ENCODE measurements at places on chromosomes 13 and 19.

DNA sequence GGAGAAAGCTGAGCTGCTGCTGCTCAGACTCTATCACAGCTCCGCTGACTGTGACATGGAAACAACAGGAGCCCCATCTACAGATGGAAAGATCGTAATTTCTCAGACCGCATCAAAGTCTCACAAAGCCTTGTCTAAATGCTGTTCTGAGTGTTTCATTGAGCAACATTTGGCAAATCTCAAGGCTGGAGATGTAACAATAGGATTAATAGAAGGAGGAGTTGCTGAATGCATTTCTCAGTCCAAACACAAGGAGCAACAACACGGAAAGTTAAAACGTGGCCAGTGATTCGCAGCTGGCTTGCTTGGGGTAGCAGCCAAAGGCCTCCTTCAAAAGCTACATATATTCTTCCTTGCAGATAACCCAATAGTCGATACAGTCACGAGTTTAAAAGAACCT, 55.7 kb downstream of the MRPL57 start:
- DNase-seq = no peak

DNA sequence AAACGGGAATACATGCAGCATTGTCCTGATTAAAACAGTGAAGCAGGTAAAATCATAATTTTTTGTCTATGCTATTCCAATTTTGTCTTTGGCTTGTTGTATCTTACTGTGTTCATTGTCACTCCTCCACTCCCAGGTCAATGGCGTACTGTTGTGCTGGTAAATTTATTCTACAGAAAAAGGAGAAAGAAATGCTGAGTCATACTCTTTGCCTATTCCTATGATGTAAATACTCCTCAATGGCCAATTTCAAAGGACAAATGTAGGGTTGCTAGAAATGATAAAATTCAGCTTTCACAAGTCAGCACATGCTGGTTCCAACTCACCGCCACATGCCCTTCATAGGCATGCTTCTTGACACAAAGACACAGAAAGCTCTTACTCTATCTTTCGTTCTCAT, 694.4 kb upstream of the PCDH20 start:
- no peak for DNase-seq

GRCh38 chr13:24223341-24224231, 63.1 kb downstream of the SPATA13 start:
- DNase-seq = no peak

- peak; percentile 76 for DNase-seq
Measured at GRCh38 chr19:34041925-34042521, 130.3 kb upstream of the LSM14A start.

DNA sequence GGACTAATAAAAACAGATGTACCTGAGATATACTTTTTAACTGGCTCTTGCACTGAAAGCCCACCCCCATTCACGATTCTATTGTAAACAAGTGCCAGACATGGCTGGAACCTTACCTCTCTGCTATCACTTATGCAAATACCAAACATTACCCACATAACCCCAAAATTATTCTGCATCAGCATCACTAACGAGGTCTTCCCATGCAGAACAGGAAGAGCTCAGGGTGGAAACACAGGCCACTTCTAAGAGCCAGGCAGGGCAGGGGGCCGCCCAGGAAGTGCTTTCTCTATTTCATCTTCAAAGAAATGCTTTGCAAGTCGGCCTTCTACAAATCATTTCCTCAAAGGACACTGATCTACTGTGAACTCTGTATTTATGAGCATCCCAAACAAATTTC, 7.3 kb downstream of the IRS2 start:
- DNase-seq = peak; percentile 34

GRCh38 chr13:106233134-106233735, 302.2 kb downstream of the EFNB2 start:
- DNase-seq = no peak

DNA sequence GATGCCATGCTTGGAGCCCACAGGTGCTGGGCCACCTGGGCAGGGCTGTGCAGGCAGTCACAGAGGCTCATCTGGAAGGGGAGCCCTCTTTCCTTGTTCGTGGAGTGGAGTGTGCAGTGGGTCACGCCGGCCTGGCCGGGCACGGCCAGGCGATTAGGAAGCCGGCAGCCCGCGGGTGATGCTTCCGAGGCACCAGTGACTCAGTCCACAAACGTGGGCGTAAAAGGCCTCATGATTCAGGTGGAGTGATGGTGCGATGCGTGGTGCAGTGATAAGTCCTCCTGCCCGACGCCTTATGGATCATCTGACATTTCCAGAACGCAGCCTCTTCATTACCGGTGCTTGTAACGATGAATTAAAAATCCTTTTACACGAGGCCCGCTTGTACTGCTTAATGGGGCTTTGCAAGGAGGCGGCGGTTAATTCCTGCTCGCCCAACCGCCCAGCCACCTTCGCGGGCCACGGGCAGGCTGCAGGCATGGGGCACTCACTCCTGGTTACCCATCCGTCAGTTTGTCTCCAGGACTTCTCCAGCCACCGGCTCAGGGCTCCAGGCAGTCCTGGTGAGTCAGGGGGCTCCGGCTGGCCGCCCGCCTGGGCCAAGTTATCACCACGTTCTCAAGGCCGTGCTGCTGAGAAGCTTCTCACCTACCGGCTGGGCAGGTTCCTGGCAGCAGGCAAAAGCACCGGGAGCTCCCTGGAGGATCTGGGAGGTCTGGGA, 172.4 kb downstream of the KDM4B start:
- DNase-seq = no peak

GRCh38 chr19:33778089-33778791, 18.4 kb upstream of the KCTD15 start:
- DNase-seq = peak; percentile 84

GRCh38 chr19:2170219-2170618, 6.5 kb downstream of the DOT1L start:
- no peak for DNase-seq

GRCh38 chr13:112532837-112533745, 54.9 kb downstream of the TUBGCP3 start:
- DNase-seq = no peak

DNA sequence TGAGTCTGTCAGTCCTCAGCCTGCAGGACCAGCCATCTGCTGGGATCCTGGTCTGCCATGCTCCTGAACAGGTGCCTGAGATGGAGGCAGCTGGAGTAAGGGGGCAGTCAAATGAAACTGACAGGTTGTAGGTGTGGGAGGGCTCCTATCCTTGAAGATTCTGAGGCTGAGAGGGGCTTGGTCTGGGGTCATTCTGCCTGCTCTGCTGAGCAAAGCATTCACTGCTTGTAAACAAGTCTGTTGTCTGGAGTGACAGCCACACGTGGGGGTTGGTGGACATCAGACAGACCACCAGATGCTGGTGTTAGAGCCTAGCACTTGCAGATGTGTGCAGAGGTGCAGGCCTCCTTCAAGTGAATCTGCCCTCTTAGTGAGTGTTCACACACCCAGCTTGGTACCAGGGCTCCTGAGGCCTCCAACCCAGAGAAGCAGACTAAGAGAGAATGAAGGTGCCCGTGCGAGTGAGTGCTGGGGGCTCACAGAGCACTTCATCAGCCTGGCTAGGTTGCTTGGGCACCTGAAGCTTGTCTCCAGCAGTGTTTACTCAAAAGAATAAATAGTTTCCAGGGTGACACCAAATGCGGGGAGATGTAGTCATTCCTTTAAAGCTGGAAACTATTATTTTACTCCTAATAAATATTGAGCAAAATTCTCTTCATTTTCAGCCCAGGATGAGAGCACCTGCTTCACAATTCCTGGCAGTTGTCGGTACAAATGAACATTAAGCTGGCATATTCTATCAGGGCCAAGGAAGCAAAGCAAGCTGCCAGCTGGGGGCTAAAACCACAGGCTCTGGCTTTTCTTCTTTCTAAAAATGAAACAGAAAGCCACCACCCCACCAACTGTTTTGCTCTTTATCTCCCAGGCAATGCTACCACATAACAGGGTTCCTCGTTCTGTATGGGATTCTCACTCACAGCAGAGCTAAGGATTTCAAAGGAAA, 82.3 kb downstream of the RNASEH2B start:
- peak; percentile 6 for DNase-seq

GRCh38 chr13:84672616-84673015, 790.3 kb upstream of the SLITRK1 start:
- no peak for DNase-seq

DNA sequence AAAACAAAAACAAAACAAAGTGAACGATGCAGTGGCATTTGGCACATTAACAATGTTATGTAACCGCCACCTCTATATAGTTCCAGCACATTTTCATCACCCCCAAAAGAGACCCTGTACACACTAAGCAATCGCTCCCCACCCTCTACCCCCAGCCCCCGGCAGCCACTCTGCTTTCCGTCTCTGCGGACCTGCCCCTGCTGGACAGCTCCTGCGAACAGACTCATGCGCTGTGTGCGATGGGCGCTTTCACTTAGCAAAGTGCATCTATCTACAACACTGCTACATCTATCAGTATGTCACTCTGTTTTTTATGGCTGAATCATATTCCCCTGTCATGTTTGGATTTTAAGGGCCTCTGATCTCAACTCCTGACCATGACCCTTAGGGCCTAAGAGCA, 25.1 kb upstream of the TMEM160 start:
- no peak for DNase-seq

- DNase-seq = no peak
Measured at GRCh38 chr13:99792079-99792921, 179.3 kb downstream of the ZIC5 start.

DNA sequence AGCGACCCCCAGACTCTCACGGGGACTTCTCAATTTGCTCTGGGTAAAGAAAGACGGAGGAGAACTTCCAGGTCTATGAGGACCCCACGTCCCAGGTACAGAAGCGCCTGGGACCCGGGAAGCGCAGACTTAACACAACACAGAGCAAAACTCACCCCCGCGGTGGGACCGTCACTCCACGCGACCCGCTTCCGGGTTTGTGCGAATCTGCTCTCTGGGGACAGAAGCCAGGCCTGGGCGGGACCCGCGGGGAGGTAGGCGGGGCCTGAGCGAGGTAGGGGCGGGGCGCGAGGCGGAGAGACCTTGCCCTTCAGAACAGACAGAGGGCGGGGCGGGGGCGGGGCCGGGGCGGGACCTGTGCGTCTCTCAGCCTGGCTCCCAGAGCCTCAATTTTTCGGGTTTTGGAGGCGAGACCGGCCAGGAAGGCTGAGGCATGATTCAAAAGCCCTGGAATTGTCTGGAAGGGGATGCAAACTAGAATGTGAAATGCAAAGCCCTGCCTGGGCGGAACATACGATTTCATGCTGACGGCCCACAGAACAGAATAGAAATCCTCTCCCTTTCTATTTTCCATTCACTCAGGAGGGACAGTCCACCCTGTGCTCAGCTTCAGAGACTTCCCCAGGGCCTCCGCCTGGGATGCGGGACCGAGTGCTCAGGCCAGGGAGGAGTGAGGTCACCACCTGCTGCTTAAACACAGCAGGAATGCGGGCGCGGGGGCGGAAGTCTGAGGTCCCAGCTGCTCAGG, 19.3 kb upstream of the ZNF888 start:
- DNase-seq = peak; percentile 93

GRCh38 chr19:10279737-10280442, 6.9 kb upstream of the ICAM4 start:
- no peak for DNase-seq

DNA sequence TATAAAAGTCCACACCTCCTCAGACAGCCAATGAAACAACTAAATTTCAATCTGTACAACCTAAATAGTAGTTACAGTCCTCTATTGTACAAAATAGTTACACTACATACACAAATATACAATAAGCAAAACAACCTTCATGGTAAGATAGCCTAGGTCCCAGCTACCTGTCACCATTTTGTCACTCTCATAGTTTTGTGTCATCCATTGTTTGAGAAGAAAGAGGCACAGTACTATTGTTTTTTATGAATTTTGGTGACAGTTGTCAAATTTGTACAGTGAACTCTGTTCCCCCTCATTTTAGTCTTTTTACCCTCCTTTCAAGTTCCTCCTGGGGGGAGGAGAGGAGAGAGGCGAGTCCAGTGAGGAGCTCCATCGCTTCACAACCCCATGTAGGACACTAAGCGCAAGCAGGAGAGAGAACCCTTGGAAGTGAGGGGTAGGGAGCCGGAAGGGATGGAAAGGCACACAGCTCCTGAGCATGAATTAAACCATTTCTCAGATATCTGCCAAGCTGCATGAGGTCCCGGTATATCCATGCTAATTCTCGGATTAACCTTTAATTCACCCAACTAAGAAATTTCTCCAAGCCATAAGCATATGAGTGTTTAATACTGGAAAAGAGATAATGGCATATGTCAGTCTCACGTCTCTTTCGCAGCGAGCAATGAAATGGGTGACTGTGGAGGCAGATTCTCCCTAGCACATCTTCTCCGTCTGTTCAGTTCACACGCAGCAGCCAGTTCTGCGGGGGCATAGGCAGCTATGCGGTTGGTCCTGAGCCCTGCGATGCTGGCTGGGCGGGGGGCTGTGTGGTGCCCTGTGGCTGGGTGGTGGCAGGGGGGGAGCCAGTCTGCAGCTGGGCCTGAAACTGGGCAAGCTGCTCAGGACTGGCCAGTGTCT, 60.5 kb downstream of the SERP2 start:
- DNase-seq = no peak

DNA sequence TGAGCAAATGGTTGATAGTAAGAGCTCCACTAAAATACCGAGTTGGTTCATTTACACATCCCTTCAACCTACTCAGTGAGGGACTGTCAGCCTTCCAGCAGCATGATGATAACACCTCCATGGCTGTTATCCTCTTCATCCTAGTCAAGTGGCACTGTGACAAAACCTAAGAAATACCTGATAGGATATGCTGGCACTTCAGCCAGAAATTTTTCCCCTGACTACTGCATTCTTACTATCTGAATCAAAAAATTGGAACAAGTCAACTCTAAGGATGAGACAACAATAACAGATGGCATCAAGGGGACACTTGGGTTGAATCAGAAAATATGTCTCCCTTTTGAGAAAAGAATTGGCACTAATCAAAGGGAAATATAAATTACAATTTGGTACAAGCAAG, 193.9 kb downstream of the KCTD12 start:
- DNase-seq = no peak

DNA sequence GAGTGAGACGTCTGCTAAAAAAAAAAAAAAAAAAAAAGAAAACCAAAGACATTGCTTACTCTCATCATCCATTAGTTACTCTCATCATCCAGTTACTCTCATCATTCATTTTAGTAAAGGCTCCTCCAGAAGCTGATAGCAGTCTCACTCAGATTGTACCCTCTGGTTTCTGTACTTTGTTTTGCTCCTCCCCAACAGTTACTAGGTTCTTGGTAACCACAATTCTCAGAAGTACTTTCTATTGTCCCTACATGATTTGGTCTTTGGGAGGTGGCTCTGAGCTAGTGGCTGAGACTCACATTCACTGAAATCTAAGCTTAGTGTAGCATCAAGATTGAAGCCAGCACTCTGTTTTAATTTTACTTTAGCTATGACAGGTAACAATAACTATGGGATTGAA, 14.3 kb downstream of the ERICH4 start:
- DNase-seq = no peak

GRCh38 chr13:50030315-50030714, 15.1 kb downstream of the KCNRG start:
- no peak for DNase-seq

- DNase-seq = no peak
Measured at GRCh38 chr19:39192846-39193245, 3.9 kb upstream of the NCCRP1 start.

GRCh38 chr13:57056601-57057180, 84.0 kb upstream of the PRR20A start:
- DNase-seq = no peak

Data from stimulated activated CD4-positive, alpha-beta T cell treated with anti-CD3 and anti-CD28 coated beads, Interleukin-1b, Interleukin-23, amount 100 ng/mL, for 48 hours (primary cell).